ENCODE measurements at places on chromosomes 5 and 9.

DNA sequence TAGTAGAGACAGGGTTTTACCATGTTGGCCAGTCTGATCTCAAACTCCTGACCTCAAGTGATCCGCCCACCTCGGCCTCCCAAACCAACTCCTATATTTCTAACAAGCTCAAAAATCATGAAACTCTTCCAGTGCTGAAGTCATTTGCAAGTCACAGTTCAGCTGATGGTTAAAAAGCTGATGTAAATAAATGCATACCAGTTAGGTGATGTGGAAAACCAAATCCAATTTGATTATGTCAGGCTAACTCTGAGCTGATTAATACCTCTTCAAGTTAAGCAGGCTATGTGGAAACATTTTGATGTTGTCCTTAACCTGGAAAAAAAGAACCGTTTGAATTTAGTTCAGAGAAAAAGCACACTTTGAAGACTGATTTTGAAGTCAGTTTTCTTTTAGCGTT, 51.0 kb downstream of the TMEM252 start:
- peak; percentile 34 for DNase-seq

- DNase-seq = no peak
Measured at GRCh38 chr5:107464416-107464815, 206.3 kb downstream of the EFNA5 start.

DNA sequence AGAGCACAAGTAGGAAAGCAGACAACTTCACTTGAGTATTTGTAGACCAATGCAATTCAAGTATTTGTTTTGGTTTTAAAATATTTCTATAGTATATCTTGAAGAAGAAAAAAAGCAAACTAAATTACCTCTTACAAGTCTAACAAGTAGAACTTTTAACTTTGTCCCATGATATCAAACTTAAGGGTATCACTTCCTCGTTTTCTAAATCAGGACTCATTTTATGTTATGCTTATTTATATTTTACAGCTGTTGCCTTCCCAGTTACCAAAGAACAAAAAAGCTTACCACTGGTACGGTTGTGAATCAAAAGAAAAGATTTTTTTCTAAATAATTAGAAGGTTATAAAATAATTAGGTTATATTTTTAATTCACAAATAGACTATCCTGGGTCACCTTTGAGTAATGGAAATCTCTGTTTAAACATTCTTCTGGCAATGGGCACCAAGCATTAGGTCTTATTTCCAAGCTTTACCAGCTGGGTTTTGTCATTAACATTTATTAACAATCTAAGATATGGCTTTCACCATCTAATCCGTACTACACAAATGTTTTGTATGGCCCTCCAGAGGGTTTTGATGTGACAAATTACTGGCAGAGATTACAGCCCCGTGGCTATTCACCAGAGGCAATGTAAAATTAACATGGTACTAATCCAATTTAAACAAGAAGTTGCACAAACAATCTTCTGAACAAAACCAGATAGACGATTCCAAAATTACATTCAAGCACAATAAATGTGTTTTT, 63.6 kb downstream of the CEP120 start:
- peak; percentile 6 for DNase-seq

GRCh38 chr5:78265163-78265562, 29.3 kb downstream of the AP3B1 start:
- DNase-seq = no peak

DNA sequence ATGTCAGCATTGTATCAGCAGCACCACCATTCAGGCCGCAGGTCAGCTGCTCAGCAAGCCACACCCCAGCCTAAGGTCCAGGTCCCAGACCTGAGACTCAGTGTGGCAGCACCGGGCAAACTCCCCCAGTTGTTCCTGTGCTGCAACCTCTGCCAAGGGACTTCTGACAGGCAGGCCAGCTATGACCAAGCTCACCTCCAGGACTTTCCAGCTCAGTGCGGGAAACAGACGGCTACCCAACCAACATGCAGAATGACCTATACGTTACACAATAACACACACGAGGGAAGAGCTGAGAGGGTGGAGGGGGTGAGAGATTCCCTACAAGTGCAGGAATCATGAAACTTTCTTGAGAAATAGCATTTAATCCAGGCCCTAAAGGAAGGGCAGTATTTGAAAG, 143.7 kb downstream of the FSTL4 start:
- no peak for DNase-seq

DNA sequence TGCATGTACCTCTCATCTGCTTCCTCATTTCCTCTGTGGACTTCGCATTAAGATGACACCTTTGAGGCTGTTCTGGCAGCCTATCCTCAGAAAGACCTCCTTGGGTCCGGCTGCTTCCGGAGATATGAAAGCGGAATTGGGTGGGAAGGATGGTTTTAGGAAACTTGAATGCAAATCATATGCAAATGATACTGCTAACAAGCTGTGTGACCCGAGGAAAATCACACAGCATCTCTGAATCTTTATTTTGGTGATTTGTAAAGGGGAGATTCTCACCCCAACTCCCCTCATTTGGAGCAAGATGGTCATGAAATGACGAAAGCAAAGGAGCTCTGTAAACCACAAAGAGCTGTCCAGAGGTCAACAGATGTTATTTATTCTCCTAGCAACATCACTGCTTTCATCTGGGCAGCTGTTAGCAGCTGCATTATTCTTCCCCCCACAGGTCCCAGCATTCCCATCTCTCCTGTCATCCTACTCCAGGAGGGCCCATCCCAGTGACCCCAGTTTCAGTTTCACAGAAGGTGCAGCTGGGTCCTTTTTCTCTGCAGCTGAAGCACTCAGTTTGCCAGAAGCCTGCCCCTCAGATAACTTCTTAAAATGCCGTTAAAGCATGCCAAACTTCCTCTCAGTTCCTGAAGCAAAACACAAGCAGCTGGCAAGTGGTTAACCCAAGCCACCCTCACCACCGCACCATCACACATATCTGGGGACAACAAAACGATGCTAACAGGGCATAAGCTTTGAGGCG, 269.5 kb downstream of the SEC61B start:
- peak; percentile 61 for DNase-seq

- DNase-seq = no peak
Measured at GRCh38 chr5:146732962-146733361, 145.6 kb downstream of the PPP2R2B start.

GRCh38 chr5:68268101-68268851, 52.7 kb downstream of the PIK3R1 start:
- no peak for DNase-seq

GRCh38 chr5:1551426-1552301, 27.9 kb upstream of the LPCAT1 start:
- DNase-seq = no peak

- peak; percentile 99 for DNase-seq
Measured at GRCh38 chr9:115672477-115673316, 480.9 kb upstream of the PAPPA start.

- DNase-seq = no peak
Measured at GRCh38 chr9:93126825-93127368, 7.2 kb downstream of the NINJ1 start.

DNA sequence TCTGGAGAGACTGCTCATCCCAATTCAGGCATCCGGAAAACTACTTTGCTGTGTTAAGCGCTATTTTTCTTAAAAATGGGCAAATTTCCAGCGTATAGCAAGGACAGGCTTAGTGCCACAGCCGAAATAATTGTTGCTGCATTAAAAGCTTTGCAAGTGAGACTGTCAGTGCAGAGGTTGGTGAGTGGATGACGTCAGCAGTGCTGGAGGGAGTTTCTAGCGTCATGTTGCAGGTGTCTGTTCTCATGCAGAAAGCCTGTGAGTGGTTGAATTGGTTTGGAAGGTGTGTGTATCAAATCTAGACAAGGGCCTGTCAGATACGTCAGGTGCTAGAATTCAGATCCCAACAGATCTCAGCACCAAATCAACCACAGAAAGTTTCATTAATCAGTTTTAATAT, 204.4 kb downstream of the TRIO start:
- no peak for DNase-seq

DNA sequence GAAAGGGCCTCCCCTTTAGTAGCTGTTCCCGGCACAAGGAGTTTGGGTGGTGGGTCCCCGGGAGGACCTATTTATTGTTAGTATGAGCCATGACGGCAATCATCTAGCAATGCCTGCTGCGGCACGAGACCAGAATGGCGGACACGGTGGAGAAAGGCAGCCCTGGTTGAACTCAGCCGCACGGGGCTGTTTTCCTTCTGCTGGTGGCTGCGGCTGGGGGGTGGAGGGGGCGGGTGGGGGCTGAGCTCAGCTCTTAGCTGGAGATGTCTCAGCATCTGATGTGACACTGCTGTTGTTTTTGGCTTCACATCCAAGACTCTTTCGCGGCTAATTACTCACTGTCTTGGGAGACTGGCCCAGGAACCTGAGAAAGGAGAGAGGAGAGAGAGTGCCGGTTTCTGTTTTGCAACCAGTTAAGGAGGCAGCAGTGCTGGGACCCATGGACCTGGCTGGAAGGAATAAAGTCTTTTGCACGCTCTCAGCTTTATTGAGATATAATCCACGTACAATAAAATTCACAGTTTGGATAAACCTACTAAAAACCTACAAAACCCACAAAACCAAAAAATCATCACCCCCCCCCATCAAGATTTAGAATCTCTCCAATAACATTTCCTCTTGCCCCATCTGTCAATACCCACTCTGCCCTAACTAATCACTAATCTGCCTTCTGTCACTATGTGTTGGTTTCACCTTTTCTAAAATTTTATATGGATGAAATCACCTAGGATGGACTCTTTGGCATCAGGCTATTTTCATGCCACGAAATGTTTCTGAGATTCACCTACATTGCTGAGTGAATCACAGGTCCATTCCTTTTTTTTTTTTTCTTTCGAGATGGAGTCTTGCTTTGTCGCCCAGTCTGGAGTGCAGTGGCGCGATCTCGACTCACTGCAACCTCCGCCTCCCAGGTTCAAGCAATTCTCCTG, 81.8 kb upstream of the NEURL1B start:
- DNase-seq = peak; percentile 94

DNA sequence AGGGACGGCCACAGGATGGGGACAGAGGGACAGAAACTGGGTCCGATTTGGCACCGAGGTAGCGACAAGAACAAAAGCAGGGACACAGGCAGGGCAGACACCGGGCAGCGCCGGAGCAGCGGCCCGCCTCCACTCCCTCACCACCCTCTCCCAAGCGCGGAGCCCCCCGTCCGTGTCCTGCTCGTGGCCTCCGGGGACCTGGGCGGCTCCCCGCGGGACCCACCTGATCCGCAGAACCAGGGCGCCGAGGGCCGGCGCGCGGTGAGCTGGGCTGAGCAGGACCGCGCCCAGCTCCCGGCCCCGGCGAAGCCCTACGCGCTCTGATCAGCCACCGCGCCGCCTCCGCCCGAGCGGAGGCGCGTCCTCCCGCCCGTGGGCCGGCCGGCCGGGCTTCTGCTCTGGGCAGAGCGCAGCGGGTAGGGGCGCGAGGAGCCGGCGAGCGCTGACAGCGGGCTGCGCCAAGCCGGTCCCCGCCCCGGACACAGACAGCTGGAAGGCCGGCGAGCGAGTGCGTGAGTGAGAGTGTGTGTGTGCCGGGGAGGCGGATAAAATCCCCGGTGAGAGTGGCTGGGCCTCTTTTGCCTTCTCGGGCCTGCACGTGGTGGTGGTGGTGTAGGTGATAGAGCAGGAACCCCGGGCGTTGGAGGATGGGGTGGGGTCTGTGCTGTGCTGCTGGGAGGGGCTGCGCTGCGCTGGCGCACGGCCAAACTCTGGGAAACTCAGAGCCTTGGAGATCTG, at the start of gene GGTA1:
GGTA1 (minus strand) TSS at position 418 of the 738 bp plus-strand sequence. CDS start 31,922 bp downstream, outside the sequence.
- DNase-seq = peak; percentile 68

GRCh38 chr9:20870115-20870514, 161.3 kb downstream of the HACD4 start:
- no peak for DNase-seq

- DNase-seq = no peak
Measured at GRCh38 chr9:102295188-102295587, 556.7 kb upstream of the GRIN3A start.

DNA sequence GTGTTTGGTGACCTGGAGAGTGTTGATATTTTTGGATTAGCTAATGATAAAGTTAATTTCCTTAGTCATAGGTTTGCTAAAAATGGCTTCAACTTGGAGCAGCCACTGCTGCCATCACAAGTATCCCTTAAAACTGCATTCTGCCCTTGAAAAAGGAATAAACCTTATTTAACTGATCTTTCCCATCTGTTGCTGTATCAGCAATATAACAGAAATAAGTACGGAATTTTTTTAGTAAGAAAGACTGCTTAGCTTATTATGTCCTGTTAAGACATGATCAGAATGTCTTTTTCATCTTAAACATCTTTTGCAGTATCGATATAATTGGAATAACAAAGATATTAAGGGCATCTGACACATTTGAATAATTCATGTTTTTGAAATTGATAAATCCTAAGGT, 75.7 kb downstream of the LNPEP start:
- DNase-seq = no peak

GRCh38 chr5:159340511-159340910, 10.2 kb upstream of the IL12B start:
- no peak for DNase-seq

DNA sequence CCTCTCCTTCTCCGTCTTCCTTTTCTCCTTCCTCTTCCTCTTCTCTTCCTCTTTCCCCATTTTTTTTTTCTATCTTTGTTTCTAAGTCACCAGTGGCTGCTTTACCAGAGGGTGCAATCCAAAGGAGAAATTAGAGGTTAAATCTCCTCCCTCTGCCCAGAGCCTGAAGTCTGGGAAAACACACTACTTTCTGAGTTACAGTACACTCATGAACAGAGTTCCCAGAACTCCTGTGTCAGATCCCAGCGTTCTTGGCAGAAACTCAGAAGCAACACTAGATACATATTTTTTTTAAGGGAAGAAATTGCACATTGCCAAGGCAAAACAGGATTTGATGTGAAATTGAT, 189.0 kb downstream of the SNCAIP start:
- DNase-seq = peak; percentile 3

DNA sequence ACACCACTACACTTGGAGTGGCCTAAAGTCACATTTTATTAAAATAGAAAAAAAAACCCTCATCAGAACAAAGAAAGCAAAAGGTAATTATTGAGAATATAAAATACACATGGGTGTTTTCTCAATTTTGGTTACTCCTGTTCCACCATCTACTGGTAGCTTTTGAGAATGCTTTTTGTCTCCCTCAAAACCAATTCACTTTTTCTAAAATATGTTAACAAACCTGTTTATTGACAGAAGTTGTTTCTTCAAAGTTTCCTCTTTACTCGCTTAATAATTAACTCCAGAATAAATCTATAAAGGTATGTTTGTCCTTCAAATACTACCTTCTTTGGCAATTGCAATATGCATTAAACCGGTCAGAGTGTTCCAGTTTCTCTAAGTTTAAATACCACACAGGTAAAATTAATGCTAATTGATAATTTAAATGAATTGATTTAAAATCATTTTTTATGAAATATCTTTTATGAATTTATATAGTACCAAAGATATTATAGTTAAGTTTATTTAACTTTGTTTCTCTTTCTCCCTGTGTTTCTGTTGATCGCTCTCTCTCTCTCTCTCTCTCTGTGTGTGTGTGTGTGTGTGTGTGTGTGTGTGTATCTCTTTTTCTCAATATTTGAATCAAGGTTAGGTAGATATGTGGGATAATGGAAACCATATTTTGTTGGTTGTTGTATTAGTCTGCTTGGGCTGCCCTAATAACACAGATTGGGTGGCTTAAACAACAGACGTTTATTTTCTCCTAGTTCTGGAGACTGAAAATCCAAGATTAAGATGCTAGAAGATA, 487.4 kb downstream of the PRDM9 start:
- DNase-seq = no peak

Data from EH (cell line).